ENCODE measurements at places on chromosomes 11 and 22.

GRCh38 chr22:44665115-44665514 lies 36.9 kb upstream of the PRR5 start:
- no peak for DNase-seq

GRCh38 chr11:114110952-114111947 lies 51.7 kb downstream of the ZBTB16 start:
- DNase-seq = no peak

GRCh38 chr22:46602025-46602424 lies 18.2 kb upstream of the GRAMD4 start:
- no peak for DNase-seq

GRCh38 chr22:46606886-46607285 lies 13.3 kb upstream of the GRAMD4 start:
- DNase-seq = no peak

DNA sequence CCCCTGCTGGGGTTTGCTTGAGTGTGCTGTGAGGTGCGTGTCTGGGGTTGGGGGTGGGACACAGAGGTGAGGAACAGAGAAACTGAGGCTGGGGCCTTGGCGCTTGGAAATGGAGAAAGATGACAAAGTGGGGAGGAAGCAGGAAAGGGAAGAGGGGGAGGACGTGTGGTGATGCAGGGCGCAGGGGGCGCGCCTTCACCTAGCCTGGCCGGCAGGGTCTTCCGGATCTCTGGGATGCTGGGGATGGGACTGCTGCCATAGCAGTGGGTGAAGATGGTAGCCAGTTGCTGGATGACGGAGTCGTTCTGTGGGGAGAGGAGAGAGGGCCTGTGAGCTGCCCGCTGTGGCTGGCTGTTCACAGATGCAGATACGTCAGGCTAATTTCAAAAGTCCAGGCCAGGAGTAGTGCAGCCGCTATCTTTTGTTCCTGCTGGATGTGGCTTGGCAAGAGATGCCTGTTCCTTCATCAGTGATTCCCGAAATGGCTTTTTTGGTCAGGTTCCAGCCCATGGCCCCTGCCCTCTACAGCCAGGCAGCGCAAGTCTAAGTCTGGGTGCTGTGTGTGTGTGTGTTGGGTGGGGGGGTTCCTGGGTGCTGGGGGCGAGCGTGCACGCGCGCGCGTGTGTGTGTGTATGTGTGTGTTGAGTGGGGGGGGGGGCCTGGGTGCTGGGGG lies 54.8 kb downstream of the NAT10 start:
- DNase-seq = no peak

DNA sequence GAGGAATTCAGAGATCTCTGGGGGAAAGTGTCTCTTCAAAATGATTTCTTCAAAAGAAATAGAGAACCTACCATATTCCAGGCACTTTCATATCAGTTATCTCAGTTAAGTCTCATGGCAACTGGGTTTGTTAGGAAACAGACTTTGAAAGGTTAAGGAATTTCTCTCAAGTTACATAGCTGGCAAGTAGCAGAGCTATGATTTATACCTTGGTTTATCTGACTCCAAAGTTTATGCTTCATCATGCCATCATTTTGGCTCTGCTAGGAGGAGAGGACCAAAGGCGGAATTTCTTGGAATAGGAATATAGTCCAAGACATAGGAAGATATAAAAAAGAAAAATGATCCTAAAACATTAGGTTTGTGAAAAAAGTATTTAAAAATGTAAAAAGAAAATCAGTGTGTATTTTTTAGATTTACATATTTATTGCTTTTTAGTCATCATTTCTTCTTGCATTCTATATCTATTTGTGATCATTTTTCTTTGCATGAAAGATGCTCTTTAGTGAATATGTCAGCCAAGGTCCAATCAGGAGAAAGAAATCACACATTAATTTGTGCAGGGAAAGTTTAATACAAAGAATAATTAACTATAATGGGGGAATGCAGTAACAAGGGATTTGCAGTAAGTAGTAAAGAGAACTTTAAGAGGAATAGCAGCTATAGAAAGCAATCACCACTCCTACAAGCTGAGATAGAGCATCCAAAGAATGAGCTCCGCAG lies 199.1 kb upstream of the ZBED5 start:
- no peak for DNase-seq

DNA sequence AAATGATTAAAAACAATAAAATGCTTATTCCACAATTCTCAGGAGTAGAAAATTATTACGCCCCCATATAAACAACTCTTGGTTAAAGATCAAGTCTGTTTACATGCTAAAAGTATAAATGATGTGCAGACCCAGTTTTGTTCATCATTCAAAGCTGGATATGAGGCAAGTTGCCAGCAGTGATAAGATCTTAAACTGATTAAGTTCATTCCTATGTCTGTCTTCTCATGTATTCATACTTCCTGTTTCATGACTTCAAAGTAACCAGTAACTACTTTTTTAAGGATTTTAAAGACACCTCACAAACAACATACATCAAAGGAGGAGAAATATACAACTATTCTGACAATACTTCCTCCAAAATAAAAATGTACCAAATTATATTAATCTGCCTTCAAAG lies 55.0 kb upstream of the ARHGAP32 start:
- no peak for DNase-seq

- DNase-seq = no peak
Observed at GRCh38 chr22:22802339-22802970, 85.2 kb upstream of the IGLL5 start.

GRCh38 chr11:123100379-123101085 lies 38.6 kb upstream of the HSPA8 start:
- DNase-seq = no peak

DNA sequence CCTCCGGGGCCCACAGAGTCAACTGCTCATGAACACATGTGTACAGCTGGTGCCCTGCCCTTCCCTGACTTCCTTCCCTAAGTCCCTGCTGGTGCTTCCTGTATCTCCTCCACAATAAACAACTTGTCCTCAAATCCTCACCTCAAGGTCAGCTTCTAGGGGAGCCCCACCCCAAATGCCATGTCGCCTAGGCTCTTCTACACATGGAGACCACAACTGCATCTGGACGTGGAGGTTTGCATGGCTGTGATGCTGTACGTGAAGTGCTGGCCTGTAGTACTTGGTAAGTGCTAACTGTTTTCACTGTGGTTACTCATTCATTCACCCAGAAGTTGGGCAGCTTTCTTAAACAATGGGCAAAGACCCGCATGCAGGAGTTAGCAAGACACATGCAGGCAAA lies 359.5 kb downstream of the SHANK2 start:
- no peak for DNase-seq

DNA sequence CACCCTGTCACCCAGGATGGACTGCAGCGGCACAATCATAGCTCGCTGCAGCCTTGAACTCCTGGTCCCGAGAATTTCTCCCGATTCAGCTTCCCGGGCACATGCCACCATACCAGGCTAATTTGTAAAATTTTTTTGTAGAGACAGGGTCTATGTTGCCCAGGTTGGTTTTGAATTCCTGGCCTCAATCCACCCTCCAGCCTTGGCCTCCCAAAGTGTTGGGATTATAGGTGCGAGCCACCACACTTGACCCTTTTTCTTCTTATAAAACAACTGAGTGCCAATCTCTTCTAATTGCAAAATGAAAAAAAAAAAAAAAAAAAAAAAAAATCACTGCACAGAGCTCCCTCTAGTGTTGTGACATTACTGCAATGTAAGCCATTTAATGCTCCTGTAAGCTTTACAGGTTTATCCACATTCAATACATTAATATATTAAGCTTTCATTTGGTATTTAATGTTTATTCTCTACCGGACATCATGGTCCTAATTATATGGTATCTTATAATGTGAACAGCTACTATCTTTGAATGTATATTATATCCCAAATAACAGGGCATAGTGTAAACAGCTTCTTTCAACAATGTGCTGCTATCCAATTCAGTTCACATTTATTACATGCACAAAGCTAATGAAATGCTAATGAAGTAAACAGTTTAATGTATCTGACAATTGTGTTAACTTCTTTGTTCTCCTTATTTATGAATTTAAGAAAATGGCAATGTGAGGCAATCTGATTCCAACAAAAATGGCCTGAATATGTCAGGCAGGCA lies 44.6 kb downstream of the COPB1 start:
- DNase-seq = no peak

- DNase-seq = no peak
Observed at GRCh38 chr11:75424396-75424795, 8.6 kb downstream of the KLHL35 start.

DNA sequence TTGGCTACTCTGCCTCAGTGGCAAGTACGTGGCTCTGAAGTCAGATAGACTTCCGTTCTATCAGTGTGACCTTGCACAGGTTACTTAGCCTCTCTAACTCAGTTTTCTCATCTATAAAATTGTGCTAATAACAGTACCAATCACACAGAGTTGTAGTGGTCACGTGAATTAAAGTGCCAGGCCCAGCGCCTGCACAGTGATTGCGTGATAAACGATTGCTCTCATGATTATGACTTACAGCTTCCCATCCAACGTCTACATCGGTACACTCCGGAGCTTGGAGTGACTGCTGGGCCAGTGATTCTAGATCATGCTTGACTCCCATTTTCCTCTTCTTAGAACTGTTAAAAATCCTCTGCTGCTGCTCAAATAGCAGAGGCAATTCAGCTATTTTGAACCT lies 221.8 kb downstream of the CEP164 start:
- DNase-seq = no peak

DNA sequence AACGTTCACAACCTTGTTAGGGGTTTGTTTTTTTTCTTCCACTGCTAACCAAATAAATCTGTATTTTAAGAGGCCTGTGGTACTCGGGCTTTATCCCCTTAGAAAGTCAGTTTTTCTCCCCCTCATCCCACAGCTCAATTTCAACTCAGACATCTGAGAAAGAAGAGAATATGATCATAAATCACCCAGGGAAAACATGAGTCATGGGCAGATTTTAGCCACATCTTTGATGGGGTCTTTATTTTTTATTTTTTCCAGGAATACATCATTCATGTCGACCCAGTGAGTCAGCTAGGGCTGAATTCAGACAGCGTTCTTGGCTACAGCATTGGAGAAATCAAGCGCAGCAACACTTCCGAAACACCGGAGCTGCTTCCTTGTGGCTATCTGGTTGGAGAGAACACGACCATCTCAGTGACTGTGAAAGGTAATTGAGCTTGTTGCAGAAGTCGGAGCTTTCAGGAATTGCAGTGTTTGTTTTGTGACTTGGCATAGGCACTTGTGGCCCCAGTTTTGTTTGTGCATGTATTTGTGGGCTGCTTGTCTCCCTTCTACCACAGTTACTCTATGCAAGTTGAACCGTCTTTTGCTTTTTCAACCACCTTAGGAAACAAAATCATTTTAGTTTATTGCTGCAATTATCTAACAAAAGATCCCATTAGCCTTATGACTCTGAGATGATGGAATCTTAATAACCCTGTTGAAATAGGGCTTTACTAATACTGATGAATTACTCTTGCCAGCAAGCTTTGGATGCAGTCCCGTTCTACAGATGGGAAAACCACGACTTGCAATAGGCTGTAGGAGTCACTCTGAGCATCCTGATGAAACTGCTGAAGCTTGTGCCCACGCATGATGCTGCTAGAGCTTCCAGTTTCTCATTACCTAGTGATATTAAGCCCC lies 62.7 kb downstream of the DBX1 start:
- DNase-seq = no peak

GRCh38 chr11:617912-618682 lies 2.3 kb upstream of the IRF7 start:
- DNase-seq = no peak

- DNase-seq = no peak
Observed at GRCh38 chr11:17651681-17652080, 67.7 kb upstream of the MYOD1 start.

GRCh38 chr11:107744736-107745135 lies 32.9 kb upstream of the SLN start:
- DNase-seq = no peak
